ENCODE measurements at places on chromosomes 3 and 15.

- no peak for DNase-seq
Measured at GRCh38 chr3:88142094-88142624, 7.6 kb upstream of the C3orf38 start.

DNA sequence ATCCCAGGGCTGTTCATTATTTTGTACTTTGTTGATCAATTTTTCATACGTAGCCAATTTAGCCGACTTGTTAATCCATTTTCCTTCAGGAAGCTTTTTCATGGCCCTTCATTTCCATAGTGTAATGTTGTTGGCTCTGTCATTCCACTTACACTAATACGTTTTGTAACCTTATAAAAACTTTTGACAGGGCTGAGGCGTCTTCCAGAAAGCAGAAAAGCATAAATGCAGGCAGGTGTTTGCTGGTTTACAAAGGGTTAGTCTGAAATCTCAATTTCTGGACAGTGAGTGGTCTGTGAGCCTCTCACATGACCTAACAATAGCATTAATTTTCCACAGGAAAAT lies 444.0 kb downstream of the OTOL1 start:
- no peak for DNase-seq

DNA sequence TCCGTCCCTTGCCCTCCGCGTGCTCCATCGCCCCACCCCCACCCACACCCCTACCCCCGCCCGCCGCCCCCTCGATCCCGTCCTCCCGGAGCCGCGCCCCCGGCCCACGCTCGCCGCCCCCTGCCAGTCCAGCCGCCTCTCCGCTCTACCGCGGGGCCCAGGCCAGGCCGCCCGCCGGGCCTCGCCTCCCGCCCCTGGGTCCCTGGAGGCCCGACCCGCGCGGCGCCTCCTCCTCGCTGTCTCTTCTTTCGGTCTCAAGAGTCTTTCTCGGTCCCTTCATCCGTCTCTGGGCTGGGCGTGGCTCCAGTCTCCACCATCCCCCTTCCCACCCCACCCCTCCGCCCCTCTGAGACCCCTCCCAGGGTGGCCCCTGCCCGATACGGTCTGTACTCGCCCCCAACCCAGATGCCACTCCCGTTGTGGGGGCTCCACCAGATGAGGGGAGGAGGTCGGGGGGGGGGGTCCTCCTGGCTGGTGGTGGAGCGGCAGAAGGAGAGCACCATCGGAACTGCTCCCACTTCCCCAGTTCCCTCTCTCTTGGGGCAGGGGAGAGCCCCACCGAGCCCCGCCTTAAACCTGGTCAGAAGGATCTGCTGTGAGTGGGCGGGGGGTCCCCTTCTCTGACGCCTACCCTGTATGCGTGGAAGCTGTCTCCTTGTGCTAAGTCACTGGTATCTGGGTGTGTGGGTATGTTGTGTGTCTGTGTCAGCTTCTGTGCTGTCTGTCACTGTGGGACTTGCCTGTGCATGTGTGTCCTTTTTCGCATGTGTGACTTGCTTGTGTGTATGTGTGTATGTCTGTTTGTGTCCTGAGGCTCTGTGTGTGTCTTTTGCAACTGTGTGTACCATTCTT lies 1.0 kb downstream of the PRKCD start:
- DNase-seq, result peak; percentile 46

- DNase-seq, result no peak
Measured at GRCh38 chr15:62362144-62362543, 197.1 kb upstream of the C2CD4B start.

GRCh38 chr3:79453600-79453999 lies 314.2 kb downstream of the ROBO1 start:
- DNase-seq, result no peak

DNA sequence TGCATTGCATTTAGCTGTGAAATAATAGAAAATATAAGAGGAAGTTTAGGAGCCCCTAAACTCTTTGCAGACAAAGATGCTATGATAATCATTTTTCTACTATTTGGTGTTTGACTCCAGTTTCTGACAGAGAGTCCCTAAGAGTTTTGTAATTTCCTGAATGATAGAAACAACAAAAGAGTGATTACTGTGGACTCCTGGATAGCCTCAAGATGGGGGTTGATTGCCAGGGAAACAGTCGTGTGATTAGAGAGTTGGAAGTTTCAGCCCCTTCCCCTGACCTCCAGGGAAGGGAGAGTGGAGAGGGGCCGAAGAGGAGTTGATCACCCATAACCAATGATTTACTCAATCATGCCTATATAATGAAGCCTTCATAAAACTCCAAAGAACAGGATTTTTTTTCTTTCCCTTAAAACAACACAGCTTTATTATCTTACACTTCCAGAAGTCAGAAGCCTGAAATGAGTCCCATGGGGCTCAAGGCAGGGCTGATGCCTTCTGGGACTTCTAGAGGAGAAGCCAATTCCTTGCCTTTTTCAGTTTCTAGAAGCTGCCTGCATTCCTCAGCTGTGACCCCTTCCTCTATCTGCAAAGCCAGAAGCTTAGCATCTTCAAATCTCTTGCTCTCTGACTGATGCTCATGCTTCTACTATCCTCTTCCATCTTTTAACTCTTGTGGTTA lies 292.3 kb upstream of the ZPLD1 start:
- DNase-seq, result no peak

GRCh38 chr3:169328471-169328870 lies 335.0 kb downstream of the MECOM start:
- no peak for DNase-seq

- peak; percentile 77 for DNase-seq
Measured at GRCh38 chr15:63447017-63447676, 57.2 kb upstream of the USP3 start.

DNA sequence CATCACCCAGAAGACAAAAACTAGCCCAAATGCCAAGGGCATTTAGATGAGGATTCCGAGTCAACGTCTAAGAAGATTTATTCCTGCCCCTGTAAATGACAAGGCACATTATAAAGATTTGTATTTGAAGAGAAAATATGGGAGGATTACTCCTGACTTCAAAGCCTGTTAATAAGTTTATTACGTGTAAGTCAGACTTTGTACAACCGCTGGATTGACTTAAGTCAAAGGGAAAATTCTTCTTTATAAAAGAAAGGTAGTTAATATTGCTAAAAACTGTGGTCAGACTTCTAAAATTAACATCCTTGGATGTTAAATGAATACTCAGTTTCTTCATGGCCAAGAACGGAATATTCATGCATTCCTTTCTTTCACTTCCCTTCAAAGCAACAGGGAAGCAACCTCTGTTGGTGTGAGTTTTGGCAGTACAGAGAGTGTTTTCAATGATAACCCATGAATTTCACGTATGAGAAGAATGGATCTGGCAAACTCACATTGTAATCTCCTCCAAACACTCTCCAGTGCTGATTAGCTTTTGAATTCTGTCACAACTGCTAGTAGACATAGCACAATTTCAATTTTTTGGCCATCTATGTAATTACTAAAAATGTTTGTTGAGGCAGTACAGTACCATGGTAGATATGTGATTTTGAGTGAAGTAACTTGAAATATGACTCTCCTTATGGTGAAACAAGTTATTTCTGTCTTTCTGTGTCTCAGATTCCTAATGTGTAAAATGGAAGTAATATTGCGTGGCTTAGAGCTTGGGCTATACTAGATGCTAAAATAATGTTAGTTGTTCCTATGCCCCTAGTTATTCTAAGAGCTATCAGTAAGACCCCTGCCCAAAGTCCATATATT lies 62.0 kb downstream of the PLD1 start:
- DNase-seq, result peak; percentile 46

GRCh38 chr3:88584451-88584850 lies 434.7 kb downstream of the C3orf38 start:
- no peak for DNase-seq

DNA sequence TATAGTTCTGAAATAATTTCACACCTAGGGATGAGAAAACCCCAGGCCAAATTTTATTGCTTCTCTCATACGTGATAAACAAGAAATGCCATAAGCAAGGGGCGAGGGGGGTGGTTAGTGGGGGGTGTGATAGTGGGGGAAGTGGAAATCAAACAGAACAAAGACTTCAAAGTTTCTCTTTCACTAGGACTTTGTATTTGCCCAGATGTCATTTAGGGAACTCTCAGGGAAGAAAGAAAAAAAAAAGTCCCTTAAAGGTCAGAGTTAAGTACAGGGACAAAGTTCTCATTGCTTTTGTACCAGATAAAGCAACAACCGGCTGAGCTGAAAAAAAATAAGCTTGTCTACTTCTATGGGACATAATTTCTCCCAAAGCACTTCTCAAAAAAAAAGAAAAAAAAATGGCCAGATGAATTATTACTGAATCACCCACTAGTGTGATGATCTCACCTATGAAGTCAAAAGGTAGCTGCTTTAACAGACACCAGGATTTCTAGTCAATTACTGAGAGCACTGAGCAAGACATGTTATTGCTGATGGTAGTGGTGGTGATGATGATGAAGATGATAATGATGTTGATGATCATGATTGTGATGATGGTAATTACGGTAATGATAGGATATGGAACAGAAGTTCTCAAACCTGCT lies 56.2 kb downstream of the FHIT start:
- DNase-seq, result no peak

- no peak for DNase-seq
Measured at GRCh38 chr15:98347001-98347400, 301.3 kb upstream of the IGF1R start.

GRCh38 chr3:4823986-4824925 lies 155.0 kb upstream of the BHLHE40 start:
- no peak for DNase-seq

GRCh38 chr3:58629629-58630028 lies 36.9 kb downstream of the FAM3D start:
- no peak for DNase-seq

GRCh38 chr3:176941689-176942088 lies 255.6 kb downstream of the TBL1XR1 start:
- DNase-seq, result no peak

- no peak for DNase-seq
Measured at GRCh38 chr3:64027658-64028057, 4.4 kb upstream of the PSMD6 start.

DNA sequence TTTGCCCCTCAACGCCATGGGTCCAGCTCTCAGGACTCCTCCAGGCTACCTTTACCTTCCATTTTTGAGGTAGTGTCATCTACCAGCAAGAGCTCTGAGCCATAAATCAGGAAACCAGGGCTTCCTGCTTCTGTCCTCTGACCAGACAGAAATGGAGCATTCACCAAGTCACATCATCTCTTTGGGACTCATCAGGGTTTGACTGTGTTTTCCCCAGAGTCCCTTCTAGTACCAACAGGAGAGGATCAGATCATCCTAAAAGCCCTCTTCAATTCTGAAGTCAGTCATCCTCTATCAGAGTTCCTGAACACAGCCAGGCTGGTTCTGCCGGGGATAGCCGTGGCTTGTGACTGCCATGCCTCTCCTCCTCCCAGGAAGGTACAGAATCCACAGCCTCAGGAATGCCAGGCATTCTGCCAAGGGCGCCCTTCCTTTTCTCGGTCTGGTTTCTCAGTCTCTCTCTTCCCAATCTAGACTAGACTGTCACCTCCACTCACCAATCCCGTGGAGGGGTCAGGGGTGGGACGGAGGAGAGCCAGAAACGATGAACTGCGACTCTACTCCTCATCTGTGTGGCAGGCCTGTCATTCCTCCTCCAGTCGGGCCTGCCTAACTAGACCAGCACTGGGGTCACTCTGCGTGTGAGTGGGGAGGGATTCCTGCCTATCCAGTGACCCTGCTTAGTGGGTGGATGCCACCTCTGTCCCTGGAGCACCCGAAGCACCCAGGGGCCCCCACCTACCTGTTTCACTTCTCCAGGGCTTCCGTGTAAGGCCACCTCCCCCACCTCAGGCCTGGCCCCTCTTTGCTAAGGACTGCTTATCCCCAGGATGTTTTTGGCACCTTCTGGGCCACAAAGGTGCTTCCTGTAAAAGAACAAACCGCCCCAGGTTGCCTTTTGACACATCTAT lies 30.9 kb downstream of the CCNL1 start:
- DNase-seq, result no peak

GRCh38 chr15:60528530-60528929 lies 49.6 kb upstream of the ICE2 start:
- DNase-seq, result no peak

GRCh38 chr3:51382076-51382745 lies 2.9 kb upstream of the MANF start:
- no peak for DNase-seq

DNA sequence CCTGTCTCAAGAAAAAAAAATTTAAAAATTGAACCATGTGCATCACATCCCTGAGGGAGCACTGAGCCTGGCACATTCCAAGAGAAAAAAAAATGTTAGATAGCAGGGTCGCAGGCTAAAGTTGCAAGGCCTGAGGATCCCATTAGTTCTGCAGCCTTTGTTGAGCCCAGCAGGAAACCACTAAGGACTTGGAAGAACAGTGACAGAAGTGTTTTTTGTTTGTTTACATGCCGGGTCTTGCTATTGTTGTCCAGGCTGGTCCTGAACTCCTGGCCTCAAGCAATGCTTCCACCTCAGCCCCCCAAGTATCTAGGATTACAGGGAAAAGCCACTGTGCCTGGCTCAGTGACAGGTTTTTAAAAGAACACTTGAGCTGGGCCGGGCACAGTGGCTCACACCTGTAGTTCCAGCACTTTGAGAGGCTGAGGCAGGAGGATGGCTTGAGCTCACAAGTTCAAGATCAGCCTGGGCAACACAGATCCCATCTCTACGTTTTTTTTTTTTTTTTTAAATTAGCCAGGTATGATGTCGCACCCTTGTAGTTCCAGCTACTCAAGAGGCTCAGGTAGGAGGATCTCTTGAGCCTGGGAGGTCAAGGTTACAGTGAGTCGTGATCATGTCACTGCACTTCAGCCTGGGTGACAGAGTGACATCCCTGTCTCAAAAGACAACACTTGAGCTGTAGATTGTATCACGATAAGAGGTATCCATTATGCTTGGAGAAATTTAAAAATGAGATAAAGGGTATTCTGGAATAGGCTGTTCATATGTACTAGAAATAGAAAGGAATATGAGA lies 15.2 kb downstream of the CHAC1 start:
- no peak for DNase-seq

DNA sequence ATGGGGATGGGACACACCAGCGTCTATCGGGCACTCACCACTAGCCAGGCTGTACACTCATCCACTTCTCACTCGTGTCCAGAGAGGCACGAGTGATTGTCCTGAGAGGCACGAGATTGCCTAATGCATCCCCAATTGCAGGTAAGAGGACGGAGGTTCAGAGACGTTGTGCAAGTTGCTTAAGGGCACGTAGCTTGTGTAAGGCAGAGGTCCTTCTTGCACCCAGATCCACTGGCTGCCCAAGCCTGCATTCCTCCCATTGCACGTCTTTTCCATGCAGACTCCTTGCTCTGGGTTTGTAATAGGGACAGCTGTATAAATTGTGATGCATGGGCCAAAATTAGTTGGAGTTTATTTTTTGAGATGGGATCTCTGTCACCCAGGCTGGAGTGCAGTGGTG lies 264.3 kb downstream of the PLCL2 start:
- DNase-seq, result no peak

GRCh38 chr3:37941608-37942508 lies 48.7 kb upstream of the VILL start:
- DNase-seq, result no peak

- DNase-seq, result no peak
Measured at GRCh38 chr15:97076011-97076410, 745.5 kb downstream of the NR2F2 start.

GRCh38 chr3:159380891-159381290 lies 579.0 kb downstream of the MFSD1 start:
- no peak for DNase-seq

DNA sequence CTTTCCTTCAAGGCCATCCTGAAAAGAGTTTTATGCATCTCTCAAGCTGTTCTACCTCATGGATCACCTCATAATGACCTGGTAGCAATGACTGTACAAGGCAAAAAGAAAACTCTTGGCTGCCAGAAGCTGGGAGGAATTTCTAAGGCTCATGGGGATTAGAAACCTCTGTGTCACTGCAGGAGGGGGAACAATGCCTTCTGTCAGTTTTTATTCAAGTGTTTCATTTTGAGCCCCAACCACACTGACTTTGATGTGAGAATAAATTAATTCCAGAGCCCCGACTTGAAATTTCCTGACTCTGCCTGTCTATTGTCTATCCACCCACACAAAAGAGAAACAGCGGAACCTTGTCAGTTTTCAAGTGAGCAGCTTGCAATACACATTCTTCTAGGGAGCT lies 58.7 kb upstream of the MRPL3 start:
- no peak for DNase-seq

All from MV-4-11 (cell line).